HT-29 (cell line): ENCODE measurements at places on chromosomes 11 and 22. TPM values are rescaled to one million over a fixed set of nuclear protein-coding genes. Genes with fewer than 3 reads are reported as not detected.
A peak's percentile ranks its signal among the peaks of the same experiment; 100 is the strongest.

GRCh38 chr11:75813622-75814039 lies 1.4 kb upstream of the UVRAG start:
- DNase-seq: peak; percentile 54

DNA sequence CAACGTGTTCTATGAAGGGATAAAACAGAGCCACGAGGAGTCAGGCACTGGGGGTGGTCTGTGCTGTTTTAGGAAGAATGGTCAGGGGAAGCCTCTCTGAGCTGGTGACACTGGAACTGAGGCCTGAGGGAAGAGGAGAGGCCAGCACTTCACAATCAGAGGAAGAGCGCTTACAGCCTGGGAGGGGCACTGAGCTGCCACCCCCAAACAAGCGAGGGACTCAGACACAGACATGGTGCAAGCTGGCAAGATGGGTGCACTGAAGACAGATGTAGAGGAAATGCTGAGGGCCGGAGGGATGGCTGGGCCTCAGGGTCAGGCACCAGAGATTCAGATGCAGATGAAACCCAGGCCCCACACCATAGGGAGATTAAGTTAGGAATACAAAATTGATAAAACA lies 40.0 kb upstream of the TP53I11 start:
- no peak for DNase-seq

- no peak for DNase-seq
These were observed 374.7 kb downstream of the DDX10 start for GRCh38 chr11:109039611-109040010.

GRCh38 chr11:126519764-126520734 lies 164.6 kb downstream of the ST3GAL4 start:
- no peak for DNase-seq

GRCh38 chr22:37190262-37190780 lies 2.3 kb upstream of the C1QTNF6 start:
- peak; percentile 6 for DNase-seq

DNA sequence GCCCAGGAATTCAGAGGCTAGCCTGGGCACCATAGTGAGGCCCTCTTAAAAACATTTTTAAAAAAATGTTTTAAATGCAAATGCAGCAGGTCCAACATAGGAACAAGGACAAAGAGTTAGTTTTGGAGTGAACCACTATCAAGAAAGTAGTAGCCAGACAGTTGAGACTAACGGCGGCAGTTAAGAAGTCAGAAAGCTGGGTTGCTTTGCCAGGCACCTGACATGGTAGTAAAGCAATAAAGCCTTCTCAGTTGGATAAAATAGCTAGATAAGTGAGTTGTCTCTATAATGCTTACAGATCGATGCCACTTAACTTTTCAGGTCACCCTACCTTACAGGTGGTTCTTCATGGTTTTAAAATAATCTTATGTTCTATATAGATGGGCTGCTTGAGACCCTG lies 16.9 kb upstream of the DDX17 start:
- no peak for DNase-seq

DNA sequence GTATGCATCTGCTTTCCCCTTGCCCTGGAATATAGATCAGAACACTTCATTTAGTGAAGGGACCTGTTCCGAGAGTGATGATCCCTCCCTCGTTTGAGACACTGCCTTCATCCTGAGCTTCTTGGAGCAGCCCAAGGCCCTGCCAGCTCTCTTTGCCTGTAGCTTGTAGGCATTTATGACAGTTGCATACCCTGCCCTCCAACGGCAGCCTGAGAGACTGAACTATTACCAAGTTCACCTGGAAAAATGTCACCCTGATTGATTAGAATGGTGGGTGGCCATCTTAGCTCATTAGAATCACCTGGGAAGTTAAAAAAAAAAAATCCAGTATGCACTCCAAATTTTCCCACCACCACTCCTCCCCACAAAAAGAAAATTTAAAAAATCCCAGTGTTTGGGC lies 1.5 kb downstream of the MICAL3 start:
- no peak for DNase-seq

- no peak for DNase-seq
These were observed 27.8 kb upstream of the MYH9 start for GRCh38 chr22:36415415-36416168.

- DNase-seq: peak; percentile 75
These were observed 2.9 kb upstream of the ARFGAP2 start for GRCh38 chr11:47179655-47179991.

DNA sequence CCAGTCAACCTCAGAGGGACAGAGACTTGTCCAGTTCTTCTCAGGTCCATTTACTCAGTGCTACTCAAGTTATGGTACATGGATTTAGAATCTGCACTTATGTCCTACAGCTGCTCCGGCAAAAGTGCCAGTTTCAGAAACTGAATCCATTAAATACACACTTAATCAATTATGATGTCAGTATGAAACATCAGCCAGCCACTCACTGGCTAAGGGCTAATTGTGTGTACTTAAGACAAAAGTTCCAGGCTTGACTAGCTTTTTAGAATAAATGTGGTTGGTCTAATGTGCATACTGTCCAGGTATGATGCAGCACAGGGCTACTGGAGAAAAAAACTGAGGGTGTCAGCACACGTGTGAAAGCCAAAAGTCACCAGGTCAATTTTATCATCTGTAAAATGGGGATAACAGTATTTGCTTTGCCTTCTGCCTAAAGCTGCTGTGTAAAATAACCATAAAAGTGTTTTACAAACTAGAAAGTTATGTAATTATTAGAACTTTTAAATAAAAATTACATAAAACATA lies 55.4 kb upstream of the CYP2D6 start:
- no peak for DNase-seq

DNA sequence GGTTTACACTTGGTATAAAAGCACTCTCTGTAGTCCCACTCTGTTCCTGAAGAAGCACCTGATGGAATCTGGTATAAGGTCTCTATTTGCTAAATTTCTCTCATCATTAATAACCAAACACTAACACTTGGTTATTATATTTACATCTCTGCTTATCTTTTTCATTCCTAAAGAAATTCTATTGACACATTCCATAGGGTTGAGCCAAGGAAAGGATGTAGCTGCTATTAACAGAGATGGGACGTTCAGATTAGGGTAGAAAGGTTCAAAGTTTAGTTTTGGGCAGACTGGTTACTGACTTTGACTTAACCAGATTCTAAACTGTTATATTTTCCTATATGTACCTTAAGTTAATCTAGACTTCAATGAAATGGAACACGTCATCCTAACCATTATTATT lies 91.5 kb downstream of the RSF1 start:
- peak; percentile 44 for DNase-seq

- no peak for DNase-seq
These were observed 31.8 kb upstream of the IGSF22 start for GRCh38 chr11:18757811-18758210.

GRCh38 chr11:22234743-22235142 lies 41.9 kb downstream of the ANO5 start:
- no peak for DNase-seq

GRCh38 chr11:45659818-45660160 lies 5.6 kb downstream of the CHST1 start:
- DNase-seq: no peak

DNA sequence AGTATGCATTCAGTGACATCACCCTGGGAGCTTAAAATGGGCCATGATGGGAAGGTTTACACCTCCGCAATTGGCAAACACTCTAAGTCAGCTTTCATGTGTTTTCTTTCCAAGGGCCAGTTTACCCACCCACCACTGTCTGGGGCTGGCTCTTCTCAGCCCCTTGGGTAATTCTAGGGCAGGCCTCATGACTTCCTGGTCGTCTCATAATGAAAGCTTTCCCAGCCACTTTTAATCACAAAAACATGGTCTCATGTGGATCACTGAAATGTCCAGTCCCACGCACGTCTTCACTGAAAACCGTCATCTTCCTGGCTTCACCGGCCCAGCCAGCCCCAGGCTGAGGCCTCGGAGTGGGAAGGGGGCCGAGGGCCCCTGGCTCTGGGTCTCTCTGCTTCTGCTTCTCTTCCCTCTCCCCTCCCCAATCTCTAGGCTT lies 58.5 kb upstream of the ANO1 start:
- DNase-seq: no peak

- peak; percentile 88 for DNase-seq
These were observed 38.5 kb upstream of the GLYATL1 start for GRCh38 chr11:58900479-58901420.

DNA sequence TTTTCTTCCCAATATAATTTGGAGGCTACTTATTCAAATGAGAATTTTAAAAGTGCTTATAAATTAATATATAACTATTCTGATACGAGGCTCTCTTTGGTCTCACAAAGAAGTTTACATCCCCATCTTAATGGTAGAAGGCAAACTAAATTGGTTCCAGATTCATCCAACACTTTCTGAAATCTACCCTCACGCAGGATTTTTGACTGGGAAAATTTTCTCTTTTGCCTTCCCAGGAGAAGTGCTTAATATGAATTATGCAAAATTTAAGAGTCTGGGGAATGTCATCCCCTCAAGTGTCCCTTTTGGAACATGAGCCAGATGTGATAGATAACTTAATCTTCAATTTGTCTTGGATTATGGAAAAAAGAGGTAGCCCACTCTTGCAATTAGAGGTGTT lies at the start of gene OR4C11:
Gene OR4C11 (minus strand): TSS at position 101 of the 400 bp plus-strand sequence. CDS start 3,272 bp downstream, outside the sequence.
- no peak for DNase-seq

DNA sequence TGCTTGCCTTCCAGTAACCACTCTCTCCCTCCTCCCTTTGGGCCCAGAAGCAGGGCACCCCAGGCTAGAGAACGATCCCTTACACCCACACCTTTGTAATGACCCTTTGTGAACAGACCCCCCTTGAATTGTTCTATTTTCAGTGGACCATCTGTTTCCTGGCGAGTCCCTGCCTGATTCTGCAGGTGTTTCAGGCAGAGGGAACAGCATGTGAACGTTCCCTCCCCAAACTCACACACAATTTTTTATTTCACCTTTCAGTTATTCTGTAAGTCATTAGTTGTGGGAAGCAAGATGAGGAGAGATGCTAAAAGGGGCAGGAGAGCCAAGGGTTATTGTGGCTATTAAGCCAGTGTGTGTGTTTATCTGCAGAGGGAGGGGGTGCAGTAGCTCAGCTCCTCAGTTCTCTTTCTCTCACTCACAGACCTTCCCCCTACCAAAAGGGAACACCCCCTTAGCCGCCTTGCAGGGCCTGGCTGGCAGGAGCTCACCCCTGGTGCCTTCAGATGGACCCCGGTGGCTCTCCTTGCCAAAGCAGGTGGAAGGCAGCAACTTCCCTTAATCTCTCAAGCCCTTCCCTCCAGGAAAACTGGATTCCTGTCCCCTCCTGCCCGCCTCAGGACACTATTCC lies 64.8 kb upstream of the SPON1 start:
- DNase-seq: no peak

DNA sequence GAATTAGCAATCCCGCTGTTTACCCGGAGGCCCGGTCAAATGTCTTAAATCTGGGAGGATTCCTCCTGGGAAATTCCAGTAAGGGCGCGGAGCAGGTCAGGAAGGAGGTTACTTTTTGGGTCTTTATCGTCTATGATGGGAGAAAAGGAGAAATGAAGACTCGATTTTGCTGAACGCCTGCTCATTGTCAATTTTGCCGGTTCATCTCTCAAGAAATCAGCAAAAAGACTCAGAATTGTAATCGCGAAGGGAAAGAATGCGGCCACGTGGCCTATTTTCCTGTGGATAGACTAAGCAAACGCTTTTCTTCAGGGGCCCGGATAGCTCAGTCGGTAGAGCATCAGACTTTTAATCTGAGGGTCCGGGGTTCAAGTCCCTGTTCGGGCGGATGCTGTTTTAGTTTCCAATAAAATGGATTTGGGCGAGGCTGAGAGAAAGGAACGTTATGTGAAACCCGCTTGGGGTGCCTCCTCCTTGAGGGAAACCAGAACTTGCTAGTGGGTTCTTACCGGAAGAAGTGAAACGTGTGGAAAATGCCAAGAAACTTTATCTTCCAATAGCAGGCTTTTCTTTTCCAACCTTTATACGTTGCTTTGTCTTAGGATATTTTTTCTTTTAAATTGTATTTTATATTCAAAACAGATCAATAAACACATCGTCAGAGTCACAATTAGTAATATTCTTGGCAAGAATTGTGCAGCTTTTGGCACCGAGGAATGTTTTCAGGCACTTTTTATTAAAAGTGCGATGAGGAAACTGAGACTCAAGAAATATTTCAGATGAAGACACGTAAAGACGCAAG lies 45.0 kb downstream of the OR4D9 start:
- peak; percentile 88 for DNase-seq

DNA sequence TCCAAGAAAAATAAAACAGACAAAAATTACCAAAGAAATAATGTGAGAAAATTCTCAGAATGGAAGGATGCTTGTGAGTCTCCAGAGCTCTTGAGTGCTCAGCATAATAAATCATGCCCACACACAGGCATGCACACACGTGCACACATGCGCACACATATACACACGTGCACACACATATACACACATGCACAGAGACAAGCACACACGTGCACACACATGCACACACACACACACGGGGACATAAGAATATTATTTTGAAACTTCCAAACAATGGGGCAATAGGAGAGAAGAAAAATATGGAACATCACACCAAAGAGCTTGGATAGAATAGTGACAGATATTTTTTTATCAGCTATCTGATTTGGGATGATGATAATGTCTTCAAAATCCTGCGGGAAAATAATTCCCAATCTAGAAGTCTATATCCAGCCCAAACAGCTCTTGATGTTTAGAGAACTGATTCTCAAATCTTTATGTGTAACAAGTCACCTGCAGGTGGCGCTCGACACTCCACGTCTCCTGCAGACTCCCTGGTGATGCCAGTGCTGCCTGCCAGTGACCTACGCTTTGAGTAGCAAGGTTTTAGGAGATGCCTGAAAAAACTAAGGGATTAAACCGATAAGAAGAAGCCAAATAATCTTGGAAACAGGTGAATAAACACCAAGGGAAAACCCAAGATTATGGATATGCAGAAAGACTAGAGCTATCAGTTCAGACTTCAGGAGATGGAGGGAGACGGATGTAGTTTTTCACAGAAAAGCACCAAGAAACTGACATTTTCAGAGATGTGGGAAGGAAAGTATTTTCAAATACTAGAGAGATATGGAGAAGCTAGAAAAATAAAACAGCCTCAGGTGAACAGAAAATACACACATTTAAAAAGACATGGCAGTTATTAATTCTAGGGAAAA lies 743.6 kb downstream of the ETS1 start:
- peak; percentile 91 for DNase-seq

- no peak for DNase-seq
These were observed at the start of gene MAJIN for GRCh38 chr11:64971421-64972233. MAJIN (minus strand) TSS chr11:64972108; CDS start chr11:64959405, 12,703 bp downstream.

- no peak for DNase-seq
These were observed 61.4 kb upstream of the CHRM4 start for GRCh38 chr11:46452918-46453517.

GRCh38 chr11:64660706-64661105 lies 62.3 kb downstream of the NRXN2 start:
- no peak for DNase-seq

Gene TENM4
- total RNA-seq: not detected in 2 replicates

Gene SMTNL1
- total RNA-seq: not detected in 2 replicates

Gene GDPD5
- total RNA-seq: 2.8 and 4.0 TPM in 2 replicates

Gene CDC42BPG
- 22.7 and 24.7 TPM in 2 replicates for total RNA-seq

Gene PRG3
- not detected in 2 replicates for total RNA-seq

Gene NEFH
- total RNA-seq: not detected in 2 replicates

Gene CCDC88B
- total RNA-seq: 11.4 and 12.8 TPM in 2 replicates

Gene C11orf87
- not detected in 2 replicates for total RNA-seq

Gene C11orf52
- 4.3 and 6.3 TPM in 2 replicates for total RNA-seq

Gene KRTAP5-4
- not detected in 2 replicates for total RNA-seq

Gene CARNS1
- total RNA-seq: 0.70 and 0.76 TPM in 2 replicates

Gene RNF214
- total RNA-seq: 10.8 and 11.5 TPM in 2 replicates
